ENCODE measurements at places on chromosomes 5 and 9. TPM values are rescaled to one million over a fixed set of nuclear protein-coding genes. Genes with fewer than 3 reads are reported as not detected.

The ADAMTSL1 gene
- total RNA-seq, result 206 TPM

The ANKRD33B gene
- 4.4 TPM for total RNA-seq

The ZNF454 gene
- 2.5 TPM for total RNA-seq

The PCDHA9 gene
- total RNA-seq, result 0.26 TPM

The SPATA31E1 gene
- total RNA-seq, result not detected

The ARSI gene
- 8.0 TPM for total RNA-seq

The BAAT gene
- not detected for total RNA-seq

The ENG gene
- 52.6 TPM for total RNA-seq

The MARCOL gene
- not detected for total RNA-seq

Data from articular chondrocyte of knee joint (primary cell).